Myocyte (in vitro differentiated cells): ENCODE measurements at places on chromosomes 5 and 9. TPM values are rescaled to one million over a fixed set of nuclear protein-coding genes. Genes with fewer than 3 reads are reported as not detected.
A peak's percentile ranks its signal among the peaks of the same experiment; 100 is the strongest.

Gene ZFP2
- 1.2 and 4.0 TPM in 2 replicates for total RNA-seq

Gene SHROOM1
- total RNA-seq: 7.7 and 10.0 TPM in 2 replicates

DNA sequence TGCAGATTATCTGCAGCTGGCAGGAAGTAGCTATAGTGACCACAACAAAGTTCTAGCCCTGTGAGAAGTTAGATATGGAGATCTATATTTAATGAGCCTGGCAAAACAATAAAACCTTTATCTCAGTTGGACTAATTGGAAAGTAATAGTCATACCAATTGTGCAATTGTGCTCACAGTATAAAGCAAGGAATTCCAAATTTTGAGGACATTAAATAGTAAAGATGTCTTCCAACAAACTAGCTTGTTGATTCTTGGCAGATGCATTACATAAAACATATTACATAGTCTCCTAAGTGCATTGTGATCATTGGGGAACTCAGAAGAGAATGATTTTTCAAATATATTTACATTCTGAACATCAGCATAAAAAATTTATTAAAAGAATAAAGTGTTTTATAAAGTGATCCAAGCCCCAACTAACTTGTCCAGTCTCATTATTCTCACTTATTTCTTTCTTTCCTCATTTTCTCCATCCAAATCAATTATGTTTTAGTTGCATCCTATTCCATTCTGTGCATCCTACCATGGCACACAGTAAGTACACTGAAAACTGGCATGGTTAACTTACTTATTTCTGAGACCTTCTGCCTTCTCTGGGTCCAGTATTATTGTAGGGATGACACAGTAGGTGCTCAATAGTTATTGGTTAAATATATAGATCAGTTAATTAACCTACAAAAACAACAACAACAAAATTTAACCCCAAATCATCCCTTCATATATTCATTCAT, 977.2 kb upstream of the NUDT12 start:
- no peak for DNase-seq

GRCh38 chr5:87844449-87844848, 424.2 kb downstream of the TMEM161B start:
- no peak for DNase-seq

- DNase-seq: peak; percentile 65
These were observed 159.1 kb downstream of the CSNK1G3 start for GRCh38 chr5:123671042-123671441.
